Activated T-cell treated with anti-CD3 and anti-CD28 coated beads, Interleukin-2, amount 50 U/mL, for 4 hours (primary cell): ENCODE measurements at places on chromosomes 7 and 10. TPM values are rescaled to one million over a fixed set of nuclear protein-coding genes. Genes with fewer than 3 reads are reported as not detected.

The NKX6-2 gene
- not detected for total RNA-seq

DNA sequence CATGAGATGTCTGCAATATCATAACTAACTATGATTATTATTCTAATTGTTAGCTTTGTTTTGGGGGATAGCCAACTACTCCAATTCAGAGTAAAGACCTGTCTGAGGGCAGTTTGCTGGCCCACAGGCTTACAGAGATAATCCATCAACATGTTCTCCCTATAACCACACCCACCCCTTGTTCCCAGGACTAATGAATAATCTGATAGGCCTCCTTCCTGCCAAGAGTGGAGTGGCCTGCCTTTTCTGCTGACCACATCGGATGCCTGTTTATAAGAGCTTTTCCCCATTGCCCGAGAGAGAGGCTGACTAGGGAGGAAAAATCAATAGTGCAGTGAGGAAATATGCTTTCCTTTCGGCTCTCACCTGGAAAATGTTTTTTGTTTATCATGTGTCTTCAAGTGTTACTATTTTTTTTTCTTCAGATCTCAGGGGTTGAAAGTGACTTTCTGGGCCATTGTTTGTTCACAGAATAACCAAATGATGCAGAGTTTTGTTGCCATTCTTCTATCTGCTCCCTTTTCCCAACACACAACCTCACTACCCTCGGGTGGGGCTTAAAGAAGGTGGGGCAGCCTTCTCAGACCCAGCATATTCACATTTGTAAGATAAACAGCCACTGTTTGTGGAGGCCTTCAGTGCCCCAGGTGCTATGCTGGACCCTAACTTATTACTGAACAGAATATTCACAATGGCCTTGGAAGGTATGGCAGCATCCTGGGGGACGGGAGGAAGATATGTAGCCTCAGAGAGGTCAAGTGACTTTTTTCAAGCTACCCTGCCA is 38.4 kb downstream of the PLPP4 start:
- DNase-seq: no peak

- DNase-seq: no peak
Measured at GRCh38 chr10:7417103-7417623, 6.3 kb upstream of the SFMBT2 start.

DNA sequence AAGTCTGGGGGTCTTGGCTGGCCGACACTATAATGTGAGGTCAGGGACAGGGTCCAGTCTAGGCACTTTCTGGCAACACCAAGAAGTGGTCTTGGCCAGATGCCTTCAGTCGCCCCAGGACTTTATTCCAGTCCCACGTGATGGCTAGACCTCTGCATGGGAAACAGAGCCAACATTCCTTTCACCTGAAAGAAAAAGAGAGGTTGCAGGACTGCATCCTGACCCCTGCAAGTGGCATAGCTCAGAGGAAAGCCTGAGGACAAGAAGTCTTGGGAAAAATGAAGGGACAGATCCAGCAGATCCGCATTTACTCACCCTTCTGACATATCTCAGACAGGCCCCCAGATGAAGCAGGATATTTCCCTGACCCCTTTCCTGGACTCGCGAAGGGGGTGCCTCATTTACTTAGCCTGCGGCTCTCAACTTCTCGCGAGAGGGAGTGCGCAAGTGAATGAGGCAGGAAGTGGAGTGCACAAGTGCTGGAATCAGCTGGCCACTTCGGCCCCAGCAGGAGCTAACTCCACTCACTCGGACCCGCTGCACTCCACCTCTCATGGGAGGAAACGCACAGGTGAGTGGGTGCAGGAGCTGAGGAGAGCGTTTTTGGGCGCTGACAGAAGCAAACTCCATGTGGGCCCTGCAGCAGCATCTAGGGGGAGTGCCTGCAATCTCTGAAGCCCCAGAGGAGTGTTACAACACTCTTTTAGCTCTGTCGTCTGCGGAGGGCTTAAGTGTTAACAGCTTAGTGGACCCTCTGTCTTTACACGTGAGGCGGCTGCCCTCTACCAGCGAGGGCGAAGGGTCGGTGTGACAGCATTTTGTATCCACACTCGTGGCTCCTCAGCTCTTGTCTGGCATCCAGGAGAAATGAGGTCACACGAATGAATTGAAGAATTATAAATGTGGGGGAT is 916.2 kb upstream of the GHITM start:
- DNase-seq: no peak

DNA sequence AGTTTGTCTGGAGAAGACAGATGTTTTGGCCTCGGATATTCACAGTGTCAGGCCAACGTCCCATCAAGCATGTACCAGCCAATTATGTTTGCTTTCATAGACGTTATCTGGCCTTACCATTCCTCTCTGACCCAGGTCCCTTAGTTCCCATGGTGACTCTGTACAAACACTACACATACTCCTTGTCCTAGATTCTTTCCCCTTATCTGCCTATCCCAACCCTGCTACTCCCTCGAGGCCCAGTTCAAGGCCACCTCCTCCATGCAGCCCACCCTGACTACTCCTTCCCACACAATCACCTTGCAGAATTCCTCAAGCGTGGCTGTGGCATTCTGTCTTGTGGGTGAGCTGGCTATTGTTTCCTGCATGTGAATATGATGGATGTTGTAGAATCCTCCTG is 155.2 kb downstream of the PRKAG2 start:
- DNase-seq: no peak

- no peak for DNase-seq
Measured at GRCh38 chr7:137696988-137697387, 149.8 kb downstream of the DGKI start.
